ENCODE measurements at places on chromosomes 13 and 19.
A peak's percentile ranks its signal among the peaks of the same experiment; 100 is the strongest.

DNA sequence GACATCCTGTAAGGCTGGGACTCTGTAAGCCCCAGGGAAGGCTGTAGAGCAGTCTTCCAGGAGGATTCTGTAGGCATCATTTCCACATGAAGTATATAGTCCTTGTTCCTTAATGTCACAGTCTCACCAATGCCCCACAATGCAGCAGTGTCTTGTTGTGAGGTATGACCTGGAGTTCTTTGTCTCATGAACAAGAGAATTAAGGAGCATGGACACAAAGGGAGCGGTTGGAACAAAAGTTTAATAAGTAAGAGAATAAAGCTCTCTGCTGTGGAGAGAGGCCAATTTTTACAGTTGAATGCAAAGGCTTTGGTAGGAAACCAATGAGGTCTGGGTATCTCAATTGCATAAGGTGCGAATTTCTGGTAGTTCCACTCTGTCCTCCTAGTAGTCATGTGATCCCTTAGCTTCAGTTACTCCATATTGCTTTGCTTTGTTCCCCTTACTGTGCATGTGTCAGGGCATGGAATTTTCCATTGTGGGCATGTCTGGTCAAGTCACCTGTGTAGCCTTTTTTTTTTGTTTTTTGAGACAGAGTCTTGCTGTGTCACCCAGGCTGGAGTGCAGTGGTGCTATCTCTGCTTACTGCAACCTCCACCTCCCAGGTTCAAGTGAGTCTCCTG lies 124.3 kb upstream of the TMTC4 start:
- H3K27ac ChIP-seq, result no peak overlapping the region
- H3K4me1 ChIP-seq, result no peaks in the 10 kb centered on the region
- no peaks in the 10 kb centered on the region for H3K27me3 ChIP-seq
- DNase-seq, result no peak
- H3K4me3 ChIP-seq, result no peak overlapping the region

- no peak overlapping the region for H3K27ac ChIP-seq
- no peaks in the 10 kb centered on the region for H3K27me3 ChIP-seq
- H3K4me3 ChIP-seq, result no peak overlapping the region
- peaks cover 26% of the 10 kb centered on the region for H3K36me3 ChIP-seq
- no peaks in the 10 kb centered on the region for H3K4me1 ChIP-seq
Measured at GRCh38 chr19:43910884-43911283, 24.2 kb downstream of the ZNF45 start.

DNA sequence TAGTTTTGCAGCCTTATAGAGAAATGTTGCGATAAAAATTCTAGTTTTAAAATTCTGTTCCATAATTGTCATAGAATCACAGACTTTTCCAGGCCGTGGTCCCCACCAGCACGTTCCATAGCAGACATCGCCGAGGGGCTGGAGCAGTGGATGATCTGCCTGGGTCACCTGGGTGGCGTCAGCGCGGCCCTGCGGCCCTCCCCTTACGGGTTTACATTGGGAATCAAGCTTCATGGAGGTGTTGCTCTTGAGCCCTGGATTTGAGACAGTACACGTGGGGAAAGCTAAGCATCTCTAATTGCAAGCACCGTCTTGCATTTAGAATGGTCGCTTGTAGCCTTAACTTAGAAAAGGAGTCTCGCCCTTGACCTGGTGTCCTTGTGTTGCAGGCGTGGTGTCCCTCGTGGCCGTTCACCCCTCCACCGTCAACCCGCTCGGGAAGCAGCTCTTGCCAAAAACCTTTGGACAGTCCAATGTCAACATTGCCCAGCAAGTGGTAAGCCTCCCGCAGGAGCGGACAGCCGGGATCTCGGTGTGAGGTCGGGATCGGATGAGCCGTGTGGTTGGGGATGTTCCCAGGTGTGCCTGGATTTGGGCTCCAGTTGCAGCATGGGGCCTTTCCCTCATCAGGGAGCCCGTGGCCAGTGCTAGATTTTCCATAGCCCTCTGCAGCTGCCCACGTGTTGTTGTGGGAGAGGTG lies 35.1 kb downstream of the ATP4B start:
- H3K4me1 ChIP-seq, result no peaks in the 10 kb centered on the region
- H3K27me3 ChIP-seq, result no peaks in the 10 kb centered on the region
- no peak for DNase-seq
- H3K4me3 ChIP-seq, result no peak overlapping the region
- H3K36me3 ChIP-seq, result no peaks in the 10 kb centered on the region

DNA sequence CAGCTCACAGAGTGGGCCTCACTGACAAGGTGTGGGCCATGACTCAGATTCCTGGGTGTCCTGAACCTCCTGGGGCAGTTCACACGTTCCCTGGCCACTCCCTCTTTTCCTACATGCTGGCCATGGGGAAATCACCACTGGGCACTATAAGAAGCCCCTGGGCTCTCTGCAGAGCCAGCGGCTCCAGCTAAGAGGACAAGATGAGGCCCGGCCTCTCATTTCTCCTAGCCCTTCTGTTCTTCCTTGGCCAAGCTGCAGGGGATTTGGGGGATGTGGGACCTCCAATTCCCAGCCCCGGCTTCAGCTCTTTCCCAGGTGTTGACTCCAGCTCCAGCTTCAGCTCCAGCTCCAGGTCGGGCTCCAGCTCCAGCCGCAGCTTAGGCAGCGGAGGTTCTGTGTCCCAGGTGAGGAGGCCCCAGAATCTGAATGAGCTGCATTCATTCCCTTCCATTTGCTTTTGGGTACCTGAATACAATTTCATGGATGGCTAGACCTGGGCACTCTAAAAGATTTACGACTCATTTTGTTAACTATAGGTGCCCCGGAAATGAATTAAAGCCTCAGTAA lies at the start of gene OLFM4:
Gene OLFM4, plus strand, starts transcription at position 177 of the 567 bp plus-strand sequence. Its CDS starts 24 bp downstream, at position 201.
- H3K27me3 ChIP-seq, result no peaks in the 10 kb centered on the region
- H3K4me1 ChIP-seq, result no peaks in the 10 kb centered on the region
- H3K36me3 ChIP-seq, result no peaks in the 10 kb centered on the region
- H3K4me3 ChIP-seq, result no peak within 1 kb of the TSS
- no peak for DNase-seq
- peak within 1 kb of the TSS; percentile 29 for H3K27ac ChIP-seq

- no peak for DNase-seq
- H3K4me1 ChIP-seq, result no peaks in the 10 kb centered on the region
- peak overlapping the region; percentile 23 for H3K27ac ChIP-seq
- peaks cover 11% of the 10 kb centered on the region for H3K36me3 ChIP-seq
- no peaks in the 10 kb centered on the region for H3K27me3 ChIP-seq
- no peak overlapping the region for H3K4me3 ChIP-seq
Measured at GRCh38 chr19:5130371-5131030, 161.6 kb downstream of the KDM4B start.

DNA sequence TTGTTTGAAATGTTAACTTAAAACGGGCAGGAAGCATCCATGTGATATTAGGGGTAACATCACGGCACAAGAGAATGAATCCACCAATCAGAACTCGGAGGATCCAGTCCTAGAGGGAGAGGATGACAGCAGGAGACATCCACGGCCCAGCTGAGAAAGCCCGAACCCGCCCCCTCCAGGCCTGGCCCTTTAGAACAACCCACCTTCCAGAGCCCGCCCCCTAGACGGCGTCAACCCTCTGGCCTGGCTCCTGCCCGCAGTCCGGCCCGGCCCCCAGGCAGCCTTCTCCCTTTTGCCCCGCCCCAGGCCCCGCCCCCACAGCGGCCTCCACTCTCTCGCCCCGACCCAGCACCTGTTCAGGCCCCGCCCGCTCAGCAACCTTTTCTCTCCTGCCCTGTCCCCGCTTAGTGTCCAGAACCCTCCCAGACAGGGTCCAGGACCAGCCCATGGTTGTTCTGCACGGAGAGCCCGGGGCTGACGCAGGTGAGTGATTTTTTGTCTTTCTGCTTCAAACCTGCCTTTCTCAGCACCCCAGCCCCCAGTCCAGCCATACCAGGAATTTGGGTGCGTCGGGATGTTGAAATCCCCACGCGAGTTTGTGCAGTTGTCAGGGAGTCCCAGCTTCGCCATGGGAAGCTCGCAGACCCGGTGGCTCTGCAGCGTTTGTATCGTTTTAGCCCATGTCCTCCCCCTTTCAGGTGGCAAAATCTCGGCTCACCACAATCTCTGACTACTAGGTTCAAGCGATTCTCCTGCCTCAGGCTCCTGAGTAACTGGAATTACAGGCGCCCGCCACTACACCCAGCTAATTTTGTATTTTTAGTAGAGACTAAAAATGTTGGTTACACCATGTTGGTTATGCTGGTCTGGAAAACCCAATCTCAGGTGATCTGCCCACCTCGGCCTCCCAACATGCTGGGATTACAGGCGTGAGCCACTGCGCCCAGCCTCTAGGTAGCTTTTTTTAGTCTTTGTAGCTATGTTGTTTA lies 16.1 kb downstream of the ZNF816 start:
- DNase-seq, result peak; percentile 26
- H3K27me3 ChIP-seq, result no peaks in the 10 kb centered on the region
- no peaks in the 10 kb centered on the region for H3K4me1 ChIP-seq
- peak overlapping the region; percentile 44 for H3K4me3 ChIP-seq
- H3K27ac ChIP-seq, result no peak overlapping the region
- H3K36me3 ChIP-seq, result peaks cover 1% of the 10 kb centered on the region

- DNase-seq, result no peak
- no peak overlapping the region for H3K4me3 ChIP-seq
Measured at GRCh38 chr13:70255406-70255991, 147.2 kb upstream of the KLHL1 start.

DNA sequence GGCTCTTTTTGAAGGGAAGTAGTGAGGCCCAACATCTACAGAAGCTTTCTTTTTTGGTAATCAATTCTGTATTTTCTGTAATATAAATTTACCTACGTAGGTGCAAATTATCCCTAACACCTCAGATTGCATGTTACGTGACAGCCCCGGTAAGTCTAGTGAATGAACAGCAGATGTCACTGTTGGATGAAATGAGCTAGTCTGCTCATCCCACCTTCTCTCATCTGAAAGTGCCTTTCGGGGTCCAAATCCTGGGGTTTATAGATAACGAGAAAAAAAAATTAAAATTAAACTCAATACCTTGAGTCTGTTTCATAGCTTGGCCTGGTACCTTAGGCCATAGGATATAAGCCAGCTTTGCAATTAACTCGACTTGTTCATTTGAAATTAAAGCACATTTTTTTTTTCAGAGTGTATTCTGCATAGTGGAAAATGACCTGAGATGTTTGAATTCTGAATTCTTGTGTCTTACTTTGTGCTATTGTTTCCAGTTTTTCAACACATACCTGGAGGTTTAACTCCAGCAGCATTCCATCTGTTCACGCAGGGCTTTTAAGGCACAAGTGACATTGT lies 548.2 kb downstream of the GPC5 start:
- no peak for DNase-seq
- no peak overlapping the region for H3K27ac ChIP-seq
- no peaks in the 10 kb centered on the region for H3K36me3 ChIP-seq

Measured in breast epithelium (tissue), 4 donors.